Germinal center (tissue), 1 donor: ENCODE measurements at places on chromosomes 2 and 18.

- peak; percentile 12 for DNase-seq
Observed at GRCh38 chr18:67217551-67218166, 298.9 kb downstream of the DSEL start.

GRCh38 chr2:136108463-136108862 lies 9.5 kb downstream of the CXCR4 start:
- no peak for DNase-seq

GRCh38 chr2:44786045-44786816 lies 155.3 kb upstream of the SIX3 start:
- DNase-seq, result no peak

DNA sequence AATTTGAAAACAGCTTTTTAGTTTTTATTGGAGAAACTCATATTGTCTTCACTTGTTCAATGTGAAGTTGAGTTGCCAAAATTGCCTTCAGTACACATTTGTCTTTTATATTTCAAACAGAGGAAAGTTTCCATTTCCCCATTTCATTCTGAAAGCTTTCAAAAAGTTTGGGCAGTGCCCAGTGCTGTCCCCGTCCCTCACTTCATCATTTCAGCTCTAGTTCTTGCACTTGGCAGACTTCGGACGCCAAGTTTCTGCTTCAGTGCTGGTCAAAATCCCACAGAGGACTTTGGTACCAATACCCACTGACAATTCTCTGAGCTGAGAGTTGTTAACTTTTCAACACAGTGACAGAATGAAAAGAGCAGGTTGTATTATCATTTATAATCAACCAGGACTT lies 43.4 kb upstream of the AQP4 start:
- no peak for DNase-seq

GRCh38 chr2:64874593-64874992 lies 114.6 kb upstream of the SLC1A4 start:
- no peak for DNase-seq

DNA sequence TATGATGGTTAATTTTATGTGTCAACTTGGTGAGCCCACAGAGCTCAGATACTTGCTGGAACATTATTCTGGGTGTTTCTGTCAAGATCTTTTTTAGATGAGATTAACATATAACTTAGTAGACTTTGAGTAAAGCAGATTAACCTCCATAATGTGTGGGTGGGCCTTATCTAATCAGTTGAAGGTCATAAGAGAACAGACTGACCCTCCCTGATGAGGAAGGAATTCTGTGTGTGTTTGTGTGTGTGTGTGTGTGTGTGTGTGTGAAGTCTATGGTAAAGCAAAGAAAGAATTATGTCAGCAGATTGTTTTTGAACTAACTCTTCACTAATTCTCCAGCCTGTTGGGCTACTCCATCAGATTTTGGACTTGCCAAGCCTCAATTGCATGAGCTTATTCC lies 232.2 kb upstream of the MEX3C start:
- DNase-seq, result no peak

DNA sequence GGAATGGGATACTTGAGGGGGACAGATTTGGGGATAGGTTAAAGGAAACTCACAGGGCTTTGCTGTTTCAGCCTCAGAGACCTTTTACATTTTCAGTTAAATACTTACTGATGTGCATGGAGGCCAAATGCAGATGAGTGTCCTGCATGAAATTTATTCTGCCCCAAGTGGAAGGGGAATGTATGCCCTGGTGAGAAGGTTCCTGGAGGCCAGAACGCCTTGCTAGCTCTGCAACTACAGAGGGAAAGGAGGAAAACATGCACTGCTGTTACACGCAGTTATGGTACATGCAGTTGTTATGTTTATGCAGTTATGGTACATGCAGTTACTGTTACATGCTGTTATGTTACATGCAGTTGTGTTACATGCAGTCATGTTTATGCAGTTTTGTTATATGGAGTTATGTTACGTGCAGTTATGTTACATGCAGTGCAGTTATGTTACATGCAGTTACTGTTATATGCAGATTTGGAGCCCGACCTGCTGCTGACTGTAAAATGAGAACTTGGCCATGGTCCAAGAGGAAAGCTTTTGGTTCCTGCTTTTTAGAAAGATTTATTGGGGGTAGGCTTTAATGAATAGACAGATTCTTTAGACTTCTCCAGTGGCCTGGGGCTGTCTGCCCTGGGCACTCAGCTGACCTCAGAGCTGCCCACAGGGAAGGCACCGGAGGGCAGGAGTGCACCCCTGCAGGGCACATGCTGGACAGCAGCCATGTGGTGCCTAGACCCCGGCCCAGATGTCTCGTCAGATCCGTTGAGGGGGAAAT lies 84.1 kb downstream of the LDLRAD4 start:
- no peak for DNase-seq

DNA sequence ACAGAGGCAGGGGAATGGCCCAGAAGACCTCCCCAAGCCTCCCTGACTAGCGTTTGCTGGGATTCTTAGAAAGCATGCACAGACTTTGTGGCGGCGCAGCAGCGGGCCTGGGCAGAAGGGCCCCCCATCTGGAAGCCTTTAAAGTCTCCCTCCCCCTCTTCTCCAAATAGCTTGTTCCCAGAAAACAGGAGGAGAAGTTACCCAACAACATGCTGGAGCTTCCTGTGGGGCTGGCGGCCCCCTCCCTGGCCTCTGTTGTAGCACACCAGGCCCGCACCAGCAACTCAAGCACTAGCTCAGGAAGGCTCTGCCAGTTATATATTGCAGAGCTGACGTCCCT lies 334.8 kb downstream of the DYSF start:
- no peak for DNase-seq

DNA sequence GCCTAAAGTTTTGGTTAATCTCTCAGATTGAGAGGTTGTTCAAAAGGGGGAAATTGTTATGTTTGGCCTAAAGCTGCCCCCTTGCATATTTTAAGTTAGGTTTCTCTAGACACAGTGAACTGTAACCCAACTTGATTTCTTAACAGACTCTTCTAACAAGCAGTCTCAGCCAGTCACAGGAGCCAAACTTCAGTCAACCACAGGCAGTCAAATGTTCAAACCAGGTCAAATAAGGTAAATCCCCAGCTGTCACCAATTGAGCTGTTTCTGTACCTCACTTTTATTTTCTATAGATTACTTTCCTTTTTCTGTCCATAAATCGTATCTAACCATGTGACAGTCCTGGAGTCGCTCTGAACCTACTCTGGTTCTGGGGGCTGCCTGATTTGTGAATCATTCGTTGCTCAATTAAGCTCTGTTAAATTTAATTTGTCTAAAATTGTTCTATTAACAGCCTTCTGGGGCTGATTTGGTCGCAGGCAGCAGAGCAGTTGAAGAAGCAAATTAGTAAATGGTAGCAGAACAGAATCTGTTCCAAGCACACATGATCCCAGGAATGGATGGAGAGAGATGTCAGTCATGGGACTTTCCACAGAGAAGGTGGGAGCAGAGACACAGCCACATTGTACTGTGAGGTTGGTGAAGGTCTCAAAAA lies 16.4 kb upstream of the NFU1 start:
- DNase-seq, result no peak

DNA sequence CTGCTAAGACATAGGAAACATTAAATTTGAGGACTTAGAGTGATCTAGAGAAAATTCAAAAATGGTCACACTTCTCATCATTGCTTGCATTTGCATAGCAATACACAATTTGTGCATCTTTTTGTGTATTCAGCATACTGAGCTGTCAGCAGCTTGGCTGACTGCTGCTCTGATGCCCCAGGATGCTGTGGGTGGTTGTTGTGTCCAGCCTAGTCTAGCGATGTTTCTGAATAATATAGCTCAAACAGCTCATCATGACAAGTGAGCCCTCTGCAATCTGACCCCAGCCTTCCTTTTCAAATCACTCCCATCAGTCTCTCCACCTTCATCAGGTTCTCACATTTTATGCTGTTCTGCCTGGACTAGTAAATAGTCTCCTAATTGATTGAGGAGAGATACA lies 483.7 kb upstream of the SPHKAP start:
- DNase-seq, result no peak

DNA sequence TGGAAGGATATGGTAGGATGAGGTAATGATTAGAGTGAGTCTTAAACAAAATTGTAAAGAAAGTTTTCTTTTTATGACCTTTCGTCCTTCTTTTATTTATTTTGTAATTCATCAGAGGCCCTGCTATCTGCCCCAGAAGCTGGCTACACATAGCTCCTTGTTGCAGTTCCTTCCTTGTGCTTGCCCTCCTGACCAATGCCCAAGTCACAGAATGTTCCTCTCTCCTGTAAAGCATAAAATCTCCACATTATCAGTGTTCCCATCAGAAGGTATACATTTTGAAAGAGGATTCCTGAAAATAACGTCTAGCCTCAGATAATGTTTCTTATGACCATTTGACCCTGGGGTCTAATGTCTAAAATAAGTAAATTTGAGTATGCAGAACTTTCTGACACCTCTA lies 78.3 kb downstream of the RND3 start:
- DNase-seq, result no peak

DNA sequence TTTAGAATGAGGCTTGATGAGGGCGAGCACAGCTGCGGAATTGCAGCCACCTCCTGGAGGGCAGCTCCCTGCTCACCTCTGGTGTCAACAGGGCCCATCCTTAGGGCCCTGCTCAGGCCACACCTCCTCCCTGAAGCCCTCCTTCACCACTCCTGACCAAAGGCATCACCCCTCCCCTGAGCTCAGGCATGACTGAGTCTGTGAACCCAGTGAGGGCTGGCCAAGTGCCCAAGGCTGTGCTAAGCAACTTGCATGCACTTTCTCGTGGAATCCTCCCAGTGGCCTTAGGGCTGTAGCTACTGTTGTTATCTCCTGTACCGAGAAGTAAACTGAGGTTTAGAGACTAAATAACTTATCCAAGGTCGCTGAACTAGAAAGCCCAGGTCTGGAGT lies 101.7 kb downstream of the KLHL29 start:
- DNase-seq, result no peak

DNA sequence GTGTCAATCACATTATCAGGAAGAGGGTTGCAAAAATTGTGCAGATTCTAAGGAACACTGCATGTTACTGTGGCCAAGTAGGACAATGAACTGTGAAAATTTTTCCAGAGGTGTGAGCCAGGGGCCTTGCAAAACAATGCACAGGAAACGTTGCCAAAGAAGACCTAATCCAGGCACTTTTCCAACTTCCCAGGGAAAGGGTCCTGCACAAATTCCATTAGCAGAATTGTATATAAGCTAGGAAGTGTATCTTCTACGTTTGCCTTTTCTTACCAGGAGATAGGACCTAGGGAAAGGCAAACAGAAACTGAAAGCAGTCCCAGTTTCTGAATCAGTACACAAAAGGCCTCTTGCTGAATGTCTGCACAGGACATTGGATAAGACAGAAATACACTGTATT lies 1888.3 kb upstream of the CELF4 start:
- DNase-seq, result no peak

DNA sequence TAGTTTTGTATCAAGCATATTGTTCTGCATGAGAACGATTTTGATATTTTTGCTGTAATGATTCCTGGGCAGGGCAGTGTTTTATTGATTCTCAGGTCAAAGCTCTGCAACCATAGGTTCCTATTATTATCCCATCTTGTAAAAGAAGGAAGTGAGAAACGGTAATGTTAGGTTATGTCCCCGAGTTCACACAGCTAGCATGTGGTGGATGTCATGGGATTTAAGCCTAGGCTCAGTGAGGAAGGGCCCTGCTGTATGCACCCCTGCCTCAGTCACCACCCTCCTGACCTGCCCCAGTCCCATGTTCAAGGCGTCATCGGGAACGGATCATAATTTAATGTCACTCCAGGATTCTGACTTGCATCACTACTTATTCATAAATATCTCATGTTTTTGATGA lies 10.7 kb downstream of the ACP1 start:
- DNase-seq, result no peak

GRCh38 chr2:152242787-152243472 lies 67.4 kb upstream of the STAM2 start:
- no peak for DNase-seq

GRCh38 chr2:12052796-12053195 lies 306.4 kb downstream of the LPIN1 start:
- DNase-seq, result no peak

- DNase-seq, result no peak
Observed at GRCh38 chr2:190589008-190589407, 54.5 kb upstream of the NEMP2 start.

DNA sequence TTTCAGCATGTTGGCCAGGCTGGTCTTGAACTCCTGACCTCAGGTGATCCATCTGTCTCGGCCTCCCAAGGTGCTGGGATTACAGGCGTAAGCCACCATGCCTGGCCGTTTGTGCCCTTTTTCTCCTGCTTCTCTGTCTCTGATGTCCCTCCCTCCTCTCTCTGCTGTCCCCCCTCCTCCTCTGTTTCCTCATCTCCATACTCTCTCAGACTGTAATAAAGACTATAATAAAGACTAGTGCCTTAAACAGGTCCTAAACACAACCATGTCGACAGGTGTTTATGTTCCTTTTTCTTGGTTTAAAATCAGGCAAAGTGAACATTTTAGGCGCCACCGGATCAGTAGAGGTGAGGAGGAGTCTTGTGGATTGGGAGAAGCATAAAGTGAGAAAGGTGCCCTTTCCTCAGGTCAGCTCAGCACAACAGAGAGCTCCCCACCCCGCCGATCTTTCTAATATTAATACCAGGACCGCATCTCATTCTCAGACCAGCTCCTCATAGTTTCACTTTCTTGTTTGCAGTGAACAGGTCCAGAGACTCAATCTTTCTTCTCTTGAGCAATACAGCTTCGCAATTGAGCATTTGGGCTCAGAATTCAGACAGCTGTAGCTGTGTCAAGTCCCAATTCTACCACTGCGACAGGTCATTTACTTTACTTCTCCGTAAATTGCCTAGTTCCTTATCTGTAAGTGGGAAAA lies 23.7 kb downstream of the TIMM21 start:
- DNase-seq, result no peak

GRCh38 chr18:76495435-76496193 lies 572 bp upstream of the ZNF516 start:
- DNase-seq, result peak; percentile 30

- DNase-seq, result no peak
Observed at GRCh38 chr2:226794196-226794661, 5.4 kb downstream of the IRS1 start.

DNA sequence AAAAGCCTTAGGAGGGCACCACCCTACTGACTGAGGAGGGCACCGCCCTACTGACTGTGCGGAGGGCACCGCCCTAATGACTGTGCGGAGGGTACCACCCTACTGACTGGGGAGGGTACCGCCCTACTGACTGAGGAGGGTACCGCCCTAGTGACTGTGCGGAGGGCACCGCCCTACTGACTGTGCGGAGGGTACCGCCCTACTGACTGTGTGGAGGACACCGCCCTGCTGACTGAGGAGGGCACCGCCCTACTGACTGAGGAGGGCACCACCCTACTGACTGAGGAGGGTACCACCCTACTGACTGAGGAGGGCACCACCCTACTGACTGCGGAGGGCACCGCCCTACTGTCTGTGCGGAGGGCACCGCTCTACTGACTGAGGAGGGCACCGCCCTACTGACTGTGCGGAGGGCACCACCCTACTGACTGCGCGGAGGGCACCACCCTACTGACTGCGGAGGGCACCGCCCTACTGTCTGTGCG lies 150.2 kb upstream of the NFATC1 start:
- DNase-seq, result no peak

- no peak for DNase-seq
Observed at GRCh38 chr2:138035608-138036217, 71.4 kb downstream of the HNMT start.
